Stimulated activated CD4-positive, alpha-beta T cell treated with anti-CD3 and anti-CD28 coated beads, Interleukin-15, amount 100 ng/mL, for 24 hours (primary cell): ENCODE measurements at places on chromosomes 13 and 19.

DNA sequence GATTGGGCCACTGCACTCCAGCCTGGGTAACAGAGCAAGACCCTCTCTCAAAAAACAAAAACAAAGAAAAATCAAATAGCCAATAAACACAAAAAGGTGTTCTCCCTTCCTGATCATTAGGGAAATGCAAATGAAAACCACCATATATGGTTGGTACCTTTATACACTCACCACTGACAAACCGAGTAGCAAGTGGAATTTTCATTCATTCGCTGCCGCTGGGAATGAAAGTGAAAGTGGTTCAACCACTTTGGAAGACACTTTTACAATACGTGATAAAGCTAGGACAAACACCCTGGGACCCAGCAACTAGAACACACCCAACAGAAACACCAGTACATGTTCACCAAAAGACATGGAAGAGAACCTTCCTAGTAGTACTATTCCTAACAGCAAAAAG is 21.0 kb downstream of the GRIK5 start:
- no peak for DNase-seq

GRCh38 chr13:77002590-77003190 is 10.8 kb downstream of the CLN5 start:
- no peak for DNase-seq

- DNase-seq = no peak
Observed at GRCh38 chr13:41054919-41055619, 6.2 kb upstream of the WBP4 start.

GRCh38 chr19:48874303-48875135 is 2.3 kb downstream of the PPP1R15A start:
- DNase-seq = peak; percentile 24

DNA sequence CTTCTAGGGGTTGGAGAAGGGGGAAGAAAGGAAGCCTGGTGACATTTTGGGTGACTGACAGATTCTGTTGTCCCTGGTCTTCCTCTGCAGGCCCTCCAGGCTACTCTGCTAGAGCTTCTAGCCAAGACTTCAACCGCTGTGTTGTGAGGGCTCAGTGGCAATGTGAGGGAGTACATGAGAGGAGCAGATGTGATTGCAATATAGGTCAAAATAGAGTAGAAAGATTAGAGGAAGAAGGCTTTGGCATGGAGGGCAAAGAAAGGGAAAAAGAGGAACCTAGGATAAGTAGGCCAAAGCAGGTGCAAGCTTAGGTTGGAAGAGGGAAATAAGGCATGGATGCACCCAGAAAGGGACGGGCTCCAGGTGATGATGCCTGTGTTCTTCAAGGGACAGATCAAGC is 216.9 kb downstream of the RGCC start:
- DNase-seq = no peak

- no peak for DNase-seq
Observed at GRCh38 chr19:53853707-53854106, 14.0 kb upstream of the MYADM start.

DNA sequence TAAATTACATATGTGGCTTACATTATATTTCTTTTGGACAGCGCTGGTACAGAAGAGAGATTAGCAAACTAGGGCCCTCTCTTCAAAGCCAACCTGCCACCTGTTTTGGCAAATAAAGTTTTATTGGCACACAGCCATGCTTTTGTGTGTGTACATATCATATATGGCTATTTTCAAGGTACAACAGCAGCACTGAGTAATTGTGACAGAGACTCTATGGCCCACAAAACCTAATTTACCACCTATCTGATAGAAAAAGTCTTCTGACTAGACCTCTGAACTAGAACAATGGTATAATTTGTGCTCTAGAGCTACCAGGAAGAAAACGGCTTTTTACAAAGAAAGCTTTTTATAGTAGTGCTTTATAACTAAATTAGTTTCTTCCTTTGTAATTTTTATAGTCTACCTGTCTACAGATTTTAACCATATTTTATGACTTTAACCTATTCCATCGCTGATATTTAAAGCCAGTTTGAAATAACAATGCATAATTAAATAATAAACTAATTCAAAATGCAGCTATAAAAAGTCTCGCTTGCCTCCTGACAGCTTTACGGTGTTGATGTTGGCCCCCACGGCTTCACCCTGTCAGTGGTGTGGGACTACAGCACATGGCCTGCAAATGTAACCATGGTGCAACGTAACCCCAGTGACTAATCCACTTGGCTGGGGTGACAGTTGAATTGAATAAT is 17.7 kb upstream of the DPY19L3 start:
- no peak for DNase-seq

- no peak for DNase-seq
Observed at GRCh38 chr19:45296355-45296754, 26.3 kb downstream of the CKM start.

GRCh38 chr19:14770944-14771839 is 7.2 kb downstream of the ADGRE2 start:
- DNase-seq = no peak

DNA sequence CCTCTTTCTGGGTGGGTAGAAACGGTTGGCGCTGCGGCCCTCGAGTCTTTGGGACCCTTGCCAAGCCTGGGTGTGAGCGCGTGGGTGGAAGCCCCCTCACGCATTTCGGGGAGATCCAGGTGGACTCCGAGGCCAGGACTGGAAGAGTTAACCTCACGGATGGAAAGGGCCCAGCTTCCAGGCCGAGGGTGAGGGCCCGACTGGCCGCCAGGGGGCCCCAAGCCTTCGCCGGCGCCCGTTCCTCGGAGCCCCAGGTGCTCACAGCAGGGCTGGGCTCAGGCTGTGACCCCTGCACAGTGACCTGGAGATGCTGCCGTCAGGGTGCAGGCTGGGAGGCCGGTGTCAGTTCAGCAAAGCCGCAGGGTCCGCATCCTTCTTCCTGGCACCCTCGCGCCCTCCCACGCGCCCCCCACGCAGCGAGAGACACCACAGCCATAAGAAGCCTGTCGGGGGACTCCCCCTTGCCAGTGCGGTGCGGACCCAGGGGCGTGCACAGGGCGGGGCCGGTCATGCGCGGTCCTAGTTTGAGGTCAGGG is 34.2 kb upstream of the TMEM255B start:
- peak; percentile 89 for DNase-seq

DNA sequence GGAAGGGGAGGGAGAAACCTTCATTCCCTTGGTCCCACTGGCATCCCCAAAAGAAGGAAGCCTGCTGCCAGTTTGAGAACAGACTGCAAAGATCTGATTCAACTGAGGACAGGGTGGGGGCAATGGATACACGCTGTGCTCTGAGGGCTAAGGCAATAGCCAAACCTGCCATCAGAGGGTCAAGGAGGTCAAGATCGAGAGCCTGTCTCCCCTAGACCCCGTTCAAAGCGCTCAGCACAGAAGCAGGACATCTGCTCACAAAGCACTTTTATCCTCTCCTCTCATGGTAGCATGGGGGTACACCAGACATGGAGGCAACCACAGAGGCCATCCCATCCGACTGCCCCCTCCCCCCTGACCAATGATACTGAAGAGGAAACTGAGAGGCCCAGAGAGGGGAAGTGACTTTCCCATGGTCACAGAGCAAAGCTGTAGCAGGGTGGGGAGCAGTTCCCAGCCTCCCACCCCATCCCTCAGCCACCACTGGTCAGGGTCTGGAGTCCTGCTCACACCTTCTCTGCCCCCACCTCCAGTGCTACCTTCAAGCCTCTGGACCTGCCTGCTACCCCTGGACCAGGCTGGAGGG is 11.1 kb downstream of the POU2F2 start:
- DNase-seq = peak; percentile 38

DNA sequence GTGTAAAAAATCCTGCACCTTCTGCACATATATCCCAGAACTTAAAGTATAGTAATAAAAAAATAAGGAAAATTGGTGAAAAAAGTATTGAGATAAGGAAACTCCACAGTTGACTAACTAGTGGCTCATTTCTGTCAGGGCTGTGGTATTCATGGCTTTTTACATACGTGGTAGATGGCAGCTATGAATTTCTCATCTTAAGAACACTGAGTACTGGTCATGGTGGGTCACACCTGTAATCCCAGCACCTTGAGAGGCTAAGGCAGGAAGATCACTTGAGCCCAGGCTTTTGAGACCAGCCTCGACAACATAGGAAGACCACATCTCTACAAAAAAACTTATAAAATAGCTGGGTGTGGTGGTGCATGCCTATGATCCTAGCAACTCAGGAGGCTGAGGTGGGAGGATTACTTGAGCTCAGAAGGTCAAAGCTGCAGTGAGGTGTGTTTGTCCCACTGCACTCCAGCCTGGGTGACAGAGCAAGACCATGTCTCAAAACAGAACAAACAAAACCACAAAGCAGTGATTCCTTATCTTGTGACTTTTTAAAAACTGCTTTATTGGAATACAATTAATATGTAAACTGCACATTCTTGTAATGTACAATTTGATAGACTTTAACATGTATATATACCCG is 16.8 kb downstream of the SLAIN1 start:
- no peak for DNase-seq

GRCh38 chr13:37960427-37960826 is 90.9 kb upstream of the TRPC4 start:
- DNase-seq = no peak

- DNase-seq = no peak
Observed at GRCh38 chr13:20953245-20953931, 50.8 kb upstream of the XPO4 start.

DNA sequence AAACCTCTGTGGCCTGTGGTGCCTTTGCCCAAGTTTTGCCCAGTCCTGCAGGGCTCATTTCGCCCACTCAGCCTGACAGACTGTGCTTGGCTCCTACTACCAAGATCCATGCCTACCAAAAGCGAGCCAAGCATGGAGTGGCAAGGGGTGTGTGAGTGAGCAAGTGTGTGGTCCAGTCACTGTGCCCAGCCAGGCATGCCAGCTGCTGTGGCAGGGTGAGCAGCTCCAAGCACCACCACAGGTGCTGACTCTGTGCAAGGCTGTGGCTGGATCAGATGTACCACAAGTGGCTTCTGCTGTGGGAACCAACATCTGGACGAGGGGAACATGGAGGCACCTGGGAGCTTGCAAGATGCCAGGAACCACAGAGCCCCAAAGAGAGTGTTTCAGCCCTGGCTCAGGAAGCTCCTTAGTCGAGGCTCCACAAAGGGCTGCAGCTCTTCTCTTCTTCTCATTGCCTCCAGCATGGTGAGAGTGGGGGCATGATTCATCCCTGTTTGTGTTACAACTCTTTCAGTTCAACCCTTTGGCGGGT is 1564.2 kb upstream of the MIR17HG start:
- DNase-seq = no peak

GRCh38 chr19:52917531-52917930 is 5.7 kb downstream of the ZNF888 start:
- DNase-seq = no peak
